RPMI8226 (cell line): ENCODE measurements at places on chromosomes 3 and 15.
A peak's percentile ranks its signal among the peaks of the same experiment; 100 is the strongest.

- no peak for DNase-seq
These were observed 65.4 kb downstream of the RASGRF1 start for GRCh38 chr15:79025201-79025600.

GRCh38 chr3:29721789-29722188 is 440.9 kb downstream of the RBMS3 start:
- no peak for DNase-seq

GRCh38 chr15:67074886-67075229 is 9.5 kb downstream of the SMAD3 start:
- DNase-seq, result no peak

- DNase-seq, result no peak
These were observed 48.3 kb upstream of the B3GALNT1 start for GRCh38 chr3:161153480-161153879.

DNA sequence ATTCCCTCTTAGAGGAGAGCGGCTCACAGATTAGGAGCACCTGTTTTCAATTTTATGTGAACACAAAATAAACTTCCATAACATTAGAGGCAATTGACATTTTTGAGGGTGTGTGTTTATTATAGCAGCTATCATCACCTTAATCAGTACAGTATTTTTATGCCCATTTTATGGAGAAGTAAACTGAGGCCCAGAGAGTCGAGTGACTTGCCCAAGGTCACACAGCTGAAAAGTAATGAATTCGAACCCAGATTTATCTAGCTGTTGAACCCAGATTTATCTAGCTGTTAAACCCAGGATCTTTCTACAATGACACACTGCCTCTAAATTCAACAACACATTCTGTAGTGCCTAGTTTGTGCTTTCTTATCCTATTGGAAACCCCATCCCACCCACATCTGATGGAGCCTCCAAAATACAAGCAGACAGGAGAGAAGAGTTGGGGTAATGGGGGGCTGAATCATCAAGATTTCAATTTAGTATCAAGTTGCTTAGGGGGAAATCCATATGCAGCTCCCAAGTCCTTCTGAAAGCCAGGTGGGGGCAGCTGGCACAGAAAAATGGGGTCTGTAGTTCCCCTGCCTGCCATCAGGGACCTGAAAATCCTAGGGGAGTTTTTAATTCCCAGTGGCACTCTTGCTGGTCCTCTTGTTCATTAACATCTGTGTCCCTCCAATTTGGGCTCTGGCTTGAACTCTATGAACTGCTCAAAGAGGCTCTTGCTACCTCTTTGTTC is 50.4 kb upstream of the TRA2B start:
- DNase-seq, result no peak

DNA sequence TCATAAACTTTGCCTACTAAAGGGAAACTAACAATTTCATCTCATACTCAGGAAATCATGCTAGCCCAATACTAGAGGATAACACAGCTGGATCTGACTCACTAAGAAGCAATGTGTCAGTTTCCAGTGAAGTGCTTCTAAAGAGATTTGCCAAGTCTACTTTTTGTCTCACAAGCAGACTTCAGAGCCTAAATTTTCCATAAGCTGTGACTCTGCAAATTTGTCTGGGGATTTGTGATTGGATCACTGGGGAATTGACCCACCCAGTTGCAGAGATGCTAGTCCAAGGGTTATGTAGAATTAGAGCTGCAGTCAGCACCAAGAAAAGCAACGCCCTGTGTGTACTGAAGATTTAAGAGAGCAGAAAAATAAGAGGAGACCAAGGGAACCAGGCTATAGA is 647.1 kb downstream of the NTRK3 start:
- DNase-seq, result peak; percentile 57

DNA sequence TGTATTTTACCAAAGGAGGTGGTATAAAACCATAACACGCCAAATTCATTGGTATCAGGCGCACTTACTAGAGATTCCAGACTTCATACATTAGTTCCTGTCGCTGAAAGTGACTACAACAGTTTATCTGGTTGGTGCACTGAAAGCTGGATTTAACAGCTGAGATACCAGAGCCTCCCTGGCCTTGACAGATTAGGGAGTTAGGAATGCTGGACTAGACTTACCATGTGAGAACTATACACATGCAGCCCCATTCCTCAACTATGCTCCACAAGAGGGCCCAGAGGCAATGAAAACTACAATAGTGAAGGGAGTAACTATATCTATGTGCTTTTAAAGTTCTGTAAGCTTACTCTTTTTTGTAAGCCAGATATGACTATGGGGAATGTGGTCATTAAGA is 174.4 kb downstream of the STAG1 start:
- DNase-seq, result no peak

GRCh38 chr3:143208976-143209714 is 89.6 kb downstream of the CHST2 start:
- DNase-seq, result peak; percentile 33

DNA sequence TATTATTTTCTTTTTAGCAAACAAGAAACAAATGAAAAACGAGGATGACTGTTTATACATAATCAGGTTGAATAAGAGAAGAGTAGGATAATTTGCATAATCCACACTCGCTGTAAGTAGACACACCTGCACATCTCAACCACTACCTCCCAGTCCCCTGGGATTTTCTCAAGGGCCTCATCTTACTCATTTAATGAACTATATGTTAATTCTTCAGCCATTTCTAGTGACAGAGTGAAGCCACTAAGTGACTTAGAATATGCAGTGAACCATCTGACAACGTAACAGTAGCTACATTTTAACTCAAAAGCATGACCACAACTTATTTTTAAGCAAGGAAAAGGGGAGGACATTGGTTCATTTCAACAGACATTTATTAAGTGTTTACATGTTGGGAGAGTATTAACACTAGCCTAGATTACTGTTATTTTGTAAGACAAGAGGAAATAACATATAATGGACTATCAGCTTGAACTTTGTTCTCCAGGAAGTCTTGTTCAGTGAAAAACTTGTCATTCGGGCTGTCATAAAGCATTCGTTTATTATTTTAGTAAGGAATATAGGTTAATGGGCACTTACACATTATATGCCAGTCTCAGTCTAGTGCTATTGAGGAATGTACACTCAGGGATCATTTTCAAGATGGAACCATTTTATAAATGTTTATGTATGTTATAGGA is 173.0 kb upstream of the ROBO2 start:
- DNase-seq, result no peak

- no peak for DNase-seq
These were observed 33.6 kb downstream of the ZNF280D start for GRCh38 chr15:56699743-56700142.
